HFF-Myc (cell line): ENCODE measurements at places on chromosomes 7 and 10.

DNA sequence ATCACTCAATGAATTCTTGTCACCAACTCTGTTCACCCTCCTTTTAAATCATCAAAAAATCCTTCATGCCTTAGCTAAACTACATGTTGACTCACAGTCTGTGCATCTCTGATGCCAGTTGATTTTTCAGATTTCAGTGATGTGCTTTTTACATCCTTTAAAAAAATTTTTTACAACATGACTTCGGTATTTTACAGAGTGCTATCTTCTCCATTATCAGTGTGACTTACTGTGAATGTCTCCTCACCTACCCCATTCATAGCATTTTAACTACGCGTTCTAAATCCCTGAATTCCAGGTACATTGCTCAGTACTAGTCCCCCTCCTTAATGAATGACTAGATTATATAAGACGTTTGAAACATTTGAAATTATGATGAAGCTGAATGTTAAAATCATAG, 98.7 kb downstream of the DNAH11 start:
- DNase-seq: no peak

- DNase-seq: no peak
Observed at GRCh38 chr10:1538121-1538520, 199.2 kb downstream of the ADARB2 start.

GRCh38 chr10:128693493-128694131, 567.4 kb upstream of the MKI67 start:
- DNase-seq: no peak

GRCh38 chr7:66100408-66101050, 14.1 kb upstream of the CRCP start:
- no peak for DNase-seq

DNA sequence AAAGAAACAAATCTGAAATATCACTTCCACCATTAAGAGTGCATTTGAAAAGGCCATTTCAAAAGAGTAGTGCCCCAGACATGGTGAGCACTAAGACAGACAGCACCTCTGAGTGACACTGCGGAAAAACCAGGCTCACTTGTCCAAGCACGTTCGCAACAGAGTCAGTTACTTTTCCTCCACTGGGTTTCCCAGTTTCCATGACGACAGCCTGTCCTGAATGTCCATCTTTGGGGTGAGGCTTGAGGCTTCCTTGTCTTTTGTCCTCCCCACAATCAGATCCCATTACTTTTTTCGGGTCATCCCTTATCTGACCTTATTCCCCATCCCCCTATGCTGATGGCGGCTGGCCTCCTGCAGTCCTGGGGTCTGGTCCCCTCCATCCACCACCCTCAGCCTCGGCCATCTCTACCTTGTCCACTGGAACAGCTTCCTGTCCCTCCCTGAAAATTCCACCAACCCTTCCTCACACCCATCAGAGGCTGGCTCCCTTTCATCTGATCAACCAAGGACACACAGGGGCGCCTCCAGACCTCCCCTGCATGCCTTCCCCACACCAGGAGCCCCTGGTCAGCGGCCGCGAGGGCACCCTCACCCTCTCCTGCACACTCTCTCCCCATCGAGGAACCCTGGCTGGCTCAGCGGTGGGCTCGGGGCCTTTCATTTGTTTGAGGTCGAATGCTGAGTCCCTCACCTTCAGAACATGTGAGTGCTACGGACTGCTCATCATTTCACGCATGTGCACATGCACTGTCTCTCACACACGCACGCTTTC, 363.6 kb downstream of the DNAJB6 start:
- no peak for DNase-seq
